Stimulated activated CD4-positive, alpha-beta T cell treated with anti-CD3 and anti-CD28 coated beads, TNF-alpha, amount 100 ng/mL, for 4 hours (primary cell): ENCODE measurements at places on chromosomes 4 and X.

DNA sequence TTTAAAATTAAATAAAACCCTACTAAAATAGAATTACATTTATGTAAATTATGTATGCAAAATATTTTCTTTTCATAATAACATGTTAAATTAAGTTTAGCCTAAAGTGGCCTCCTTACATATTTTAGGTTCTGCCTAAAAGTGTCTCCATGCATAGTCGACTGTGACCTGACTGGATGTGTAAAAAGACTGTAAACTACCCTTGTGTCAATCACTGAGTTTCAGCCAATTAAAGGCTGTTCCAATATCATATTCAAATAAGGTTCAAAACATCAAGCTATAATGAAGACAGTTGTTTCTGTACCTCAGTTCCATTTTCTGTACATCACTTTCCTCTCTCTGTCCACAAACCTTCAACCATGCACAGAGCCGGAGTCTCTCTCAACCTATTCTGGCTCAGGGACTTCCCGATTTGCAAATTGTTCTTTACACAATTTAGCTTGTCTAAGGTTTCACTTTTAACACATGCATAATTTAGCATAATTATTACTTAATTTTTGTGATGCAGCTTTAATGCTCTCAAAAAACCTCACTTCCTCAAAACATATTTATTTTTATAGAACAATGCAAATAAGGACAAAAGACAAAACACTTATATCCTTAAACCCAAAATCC lies 60.1 kb downstream of the SH3RF1 start:
- no peak for DNase-seq

- DNase-seq, result no peak
Observed at GRCh38 chr4:139746431-139747171, 81.0 kb downstream of the MGST2 start.

DNA sequence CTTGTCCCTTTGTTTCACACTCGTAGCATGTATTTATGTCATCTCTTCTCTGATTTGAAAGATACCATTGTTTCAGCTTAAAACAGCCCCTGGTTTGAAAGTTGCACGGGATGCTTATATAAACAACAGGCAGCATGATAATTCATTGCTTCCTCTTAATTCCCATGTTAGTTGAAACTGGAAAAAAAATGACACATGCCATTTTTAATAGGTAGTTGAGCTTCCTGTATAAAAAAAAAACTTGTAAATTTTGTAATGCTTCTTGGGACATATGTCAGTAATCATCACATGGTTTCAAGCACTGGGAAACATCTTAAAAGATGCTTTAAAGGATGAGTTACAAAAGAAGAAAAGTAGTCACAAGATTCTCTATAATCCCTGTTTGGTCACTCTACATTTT lies 243.0 kb downstream of the PALLD start:
- DNase-seq, result no peak

GRCh38 chrX:107721318-107721717 lies 54.3 kb downstream of the TSC22D3 start:
- DNase-seq, result no peak

GRCh38 chrX:133444196-133444595 lies 28.9 kb upstream of the GPC4 start:
- DNase-seq, result no peak

DNA sequence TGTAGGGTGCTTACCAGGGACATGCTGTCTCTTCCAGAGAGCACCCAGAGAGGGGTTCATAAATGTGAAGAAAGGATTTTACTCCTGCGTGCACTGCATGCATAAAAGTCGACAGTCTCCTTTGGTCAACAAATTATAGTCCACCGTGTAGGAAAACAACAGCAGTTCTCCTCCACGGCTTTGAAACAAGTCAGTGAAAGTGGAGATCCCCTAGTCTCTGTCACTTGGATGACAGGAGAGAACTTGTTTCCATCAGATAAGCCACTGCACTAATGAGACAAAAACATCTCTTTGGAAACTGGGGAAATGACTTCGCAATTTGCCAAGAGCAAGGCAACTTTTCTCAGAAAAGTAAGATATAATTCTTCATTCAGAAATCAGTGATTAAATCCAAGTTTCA lies 9.7 kb downstream of the UNC5C start:
- no peak for DNase-seq

DNA sequence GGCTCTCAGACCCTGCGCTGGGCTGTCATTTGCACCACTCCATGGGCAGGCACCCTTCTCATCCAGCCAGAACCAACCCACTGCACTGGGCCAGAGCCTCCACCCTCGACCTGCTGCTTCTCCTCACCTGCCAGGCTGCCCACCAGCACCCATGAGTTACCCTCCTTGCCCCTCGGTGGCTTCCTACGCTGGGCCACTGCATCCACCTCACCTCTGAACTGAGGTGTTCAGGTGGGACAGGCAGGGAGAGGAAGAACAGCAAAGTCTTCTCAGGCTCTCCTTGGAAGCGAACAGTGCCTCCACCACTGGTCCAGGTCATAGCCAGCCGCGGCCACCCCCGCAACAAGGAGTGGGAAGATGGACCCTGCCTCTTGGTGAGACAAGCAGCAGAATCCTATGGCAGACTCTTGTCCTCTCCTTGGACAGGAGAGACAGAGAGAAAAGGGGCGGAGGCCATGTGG lies 32.4 kb upstream of the HMX1 start:
- no peak for DNase-seq

- no peak for DNase-seq
Observed at GRCh38 chrX:43899878-43900815, 17.9 kb upstream of the MAOB start.
